Caco-2 (cell line): ENCODE measurements at places on chromosomes 13 and 19.

GRCh38 chr13:26406791-26407190 lies 150.7 kb upstream of the WASF3 start:
- no peak for DNase-seq
- H3K4me1 ChIP-seq: peaks cover 2% of the 10 kb centered on the region
- no peaks in the 10 kb centered on the region for H3K36me3 ChIP-seq
- no peaks in the 10 kb centered on the region for H3K27me3 ChIP-seq
- H3K4me3 ChIP-seq: no peak overlapping the region
- H3K27ac ChIP-seq: no peak overlapping the region

DNA sequence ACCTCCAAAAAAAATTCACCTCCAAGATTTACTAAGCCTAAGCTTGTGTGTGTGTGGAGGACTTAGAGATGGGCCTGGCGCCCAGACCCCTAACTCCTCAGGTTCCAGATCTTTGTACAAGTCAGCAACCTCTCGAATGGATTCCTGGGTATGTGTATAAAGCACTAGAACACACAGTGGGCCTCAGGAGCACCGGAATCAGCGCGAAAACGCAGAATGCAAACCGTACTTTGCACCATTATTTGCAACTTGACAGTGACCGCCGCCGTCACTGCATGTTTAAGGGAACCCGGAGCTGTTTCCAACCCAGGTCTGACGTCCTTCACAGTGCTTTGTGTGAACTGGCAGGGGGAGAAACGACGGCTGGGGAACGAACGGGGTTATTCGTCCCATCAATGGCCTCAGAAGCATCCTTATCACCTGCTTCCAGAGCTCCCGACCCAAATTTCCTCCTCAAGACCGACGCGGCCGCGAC lies 688 bp downstream of the ZNF606 start:
- no peaks in the 10 kb centered on the region for H3K27me3 ChIP-seq
- peaks cover 12% of the 10 kb centered on the region for H3K36me3 ChIP-seq
- DNase-seq: no peak
- H3K4me1 ChIP-seq: no peaks in the 10 kb centered on the region
- H3K27ac ChIP-seq: peak overlapping the region; percentile 80

GRCh38 chr19:7871437-7872305 lies 2.5 kb downstream of the PRR36 start:
- peaks cover 11% of the 10 kb centered on the region for H3K4me1 ChIP-seq
- no peaks in the 10 kb centered on the region for H3K36me3 ChIP-seq
- H3K4me3 ChIP-seq: no peak overlapping the region
- DNase-seq: peak; percentile 89
- H3K27ac ChIP-seq: peak overlapping the region; percentile 45

DNA sequence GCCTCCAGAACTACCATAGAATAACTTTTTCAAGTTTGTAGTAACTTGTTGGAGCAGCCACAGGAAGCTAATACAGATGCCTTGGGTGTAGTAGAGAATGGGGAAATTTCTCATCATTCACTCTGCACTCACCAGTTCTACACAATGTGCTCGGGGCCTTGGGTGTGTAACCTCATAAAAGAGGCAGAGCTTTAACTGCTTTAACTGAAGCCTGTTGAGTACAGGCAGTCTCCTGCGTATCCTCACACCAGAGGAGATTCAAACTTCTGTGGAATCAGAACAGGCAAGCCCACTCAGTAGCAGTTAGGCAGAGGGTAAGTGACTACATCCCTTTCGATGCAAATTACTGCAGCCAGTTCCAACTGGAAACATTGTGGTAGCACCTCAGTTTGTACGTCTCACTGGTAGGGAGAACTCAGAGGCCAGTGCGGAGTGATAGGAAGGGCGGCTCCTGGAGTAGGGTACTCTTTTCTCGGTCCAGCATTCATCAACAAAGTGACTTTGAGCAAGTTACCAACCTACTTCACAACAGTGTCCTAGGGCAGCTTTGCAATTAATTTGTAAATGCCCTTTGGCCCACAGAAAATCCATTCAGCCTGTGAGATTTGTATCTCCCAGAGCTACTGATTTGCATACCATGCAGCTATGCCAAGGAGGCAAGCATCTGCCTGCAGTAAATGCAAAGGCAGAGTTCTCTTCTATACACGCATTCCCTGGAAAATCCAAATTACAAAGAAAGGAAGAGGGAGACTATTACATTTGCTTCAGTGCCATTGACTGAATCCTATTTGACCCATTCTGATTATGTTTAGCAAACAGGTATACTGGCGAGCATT lies 904.3 kb downstream of the DIAPH3 start:
- no peaks in the 10 kb centered on the region for H3K27me3 ChIP-seq
- no peak for DNase-seq
- no peak overlapping the region for H3K27ac ChIP-seq

DNA sequence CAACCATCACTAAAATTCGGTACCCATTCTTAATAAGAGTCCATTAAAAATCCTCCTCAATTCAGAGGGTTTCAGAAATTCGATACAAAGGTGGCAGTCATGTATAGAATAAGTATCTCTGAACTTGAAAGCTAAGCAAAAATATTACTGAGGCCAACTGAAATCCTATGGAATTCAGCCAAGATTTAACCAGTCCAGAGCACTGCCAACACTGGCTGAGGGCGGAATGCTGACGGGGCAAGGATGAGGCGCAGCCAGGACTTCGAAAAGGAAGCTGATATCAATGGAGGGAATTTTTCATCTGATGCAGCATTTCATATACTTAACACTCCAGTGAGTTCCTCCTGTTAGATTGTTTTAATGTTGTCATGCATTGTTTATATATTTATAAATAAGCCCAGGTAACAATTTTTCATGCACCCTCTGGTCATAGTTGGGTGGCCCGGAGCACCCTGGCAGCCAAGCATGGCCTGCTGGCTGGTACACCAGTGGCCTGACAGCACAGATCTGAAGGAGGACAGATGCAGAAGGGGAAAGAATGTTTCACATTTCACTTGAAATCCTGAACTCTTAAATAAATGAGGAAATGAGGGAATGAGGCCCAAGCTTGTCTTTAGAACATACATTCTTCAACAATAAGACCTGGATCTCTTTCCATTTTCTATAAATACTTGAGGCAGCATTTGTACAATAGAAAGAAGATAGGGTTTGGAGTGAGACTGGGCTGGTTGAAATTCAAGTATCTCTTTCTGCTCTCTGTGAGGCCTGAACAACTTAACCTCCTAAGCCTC lies 41.5 kb downstream of the WDFY2 start:
- DNase-seq: no peak
- no peak overlapping the region for H3K27ac ChIP-seq
- no peaks in the 10 kb centered on the region for H3K4me1 ChIP-seq
- H3K36me3 ChIP-seq: no peaks in the 10 kb centered on the region
- H3K27me3 ChIP-seq: no peaks in the 10 kb centered on the region
- H3K4me3 ChIP-seq: no peak overlapping the region

- H3K4me1 ChIP-seq: peaks cover 16% of the 10 kb centered on the region
- no peak overlapping the region for H3K4me3 ChIP-seq
- peak overlapping the region; percentile 55 for H3K27ac ChIP-seq
- peaks cover 1% of the 10 kb centered on the region; the same call in 1 of the 2 replicates for H3K36me3 ChIP-seq
Observed at GRCh38 chr19:38061294-38061693, 154.3 kb downstream of the SIPA1L3 start.

DNA sequence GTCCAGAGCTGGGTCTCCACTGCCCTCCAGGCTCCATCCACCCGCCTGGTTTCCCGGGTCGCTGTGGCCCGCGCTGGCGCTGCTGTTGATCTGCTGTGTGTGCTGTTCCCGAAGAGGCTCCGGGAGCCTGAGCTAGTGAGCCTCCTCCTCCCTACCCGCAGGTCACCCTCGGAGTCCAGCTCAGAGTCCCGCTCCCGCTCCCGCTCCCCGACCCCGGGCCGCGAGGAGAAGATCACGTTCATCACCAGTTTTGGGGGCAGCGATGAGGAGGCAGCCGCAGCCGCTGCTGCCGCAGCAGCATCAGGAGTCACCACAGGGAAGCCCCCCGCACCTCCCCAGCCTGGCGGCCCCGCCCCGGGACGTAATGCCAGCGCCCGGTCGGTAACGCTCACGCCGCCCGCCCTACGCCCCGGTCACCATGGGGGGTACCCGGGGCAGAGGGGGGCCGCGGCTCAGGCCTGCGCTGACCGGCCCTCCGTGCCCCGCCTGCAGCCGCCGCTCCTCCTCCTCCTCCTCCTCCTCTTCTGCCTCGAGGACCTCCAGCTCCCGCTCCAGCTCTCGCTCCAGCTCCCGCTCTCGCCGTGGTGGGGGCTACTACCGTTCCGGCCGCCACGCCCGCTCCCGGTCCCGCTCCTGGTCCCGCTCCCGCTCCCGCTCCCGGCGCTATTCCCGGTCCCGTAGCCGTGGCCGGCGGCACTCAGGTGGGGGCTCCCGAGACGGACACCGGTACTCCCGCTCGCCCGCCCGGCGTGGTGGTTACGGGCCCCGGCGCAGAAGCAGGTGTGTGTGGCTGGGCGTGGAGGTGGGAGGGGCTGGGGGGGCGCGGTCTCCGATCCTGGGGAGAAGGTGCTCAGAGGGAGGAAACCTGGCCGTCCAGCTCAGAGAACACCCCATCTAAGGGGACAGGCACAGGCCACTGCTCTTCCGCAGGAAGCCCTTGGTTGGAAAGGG lies 12.2 kb downstream of the ZNF296 start:
- H3K4me3 ChIP-seq: no peak overlapping the region
- no peaks in the 10 kb centered on the region for H3K4me1 ChIP-seq
- H3K27ac ChIP-seq: no peak overlapping the region
- peaks cover 12% of the 10 kb centered on the region for H3K36me3 ChIP-seq
- H3K27me3 ChIP-seq: no peaks in the 10 kb centered on the region
- DNase-seq: no peak

- no peaks in the 10 kb centered on the region for H3K27me3 ChIP-seq
- DNase-seq: no peak
- no peaks in the 10 kb centered on the region for H3K36me3 ChIP-seq
- H3K27ac ChIP-seq: no peak overlapping the region
- peaks cover 29% of the 10 kb centered on the region for H3K4me1 ChIP-seq
Observed at GRCh38 chr19:51477344-51477743, 995 bp upstream of the CEACAM18 start.

DNA sequence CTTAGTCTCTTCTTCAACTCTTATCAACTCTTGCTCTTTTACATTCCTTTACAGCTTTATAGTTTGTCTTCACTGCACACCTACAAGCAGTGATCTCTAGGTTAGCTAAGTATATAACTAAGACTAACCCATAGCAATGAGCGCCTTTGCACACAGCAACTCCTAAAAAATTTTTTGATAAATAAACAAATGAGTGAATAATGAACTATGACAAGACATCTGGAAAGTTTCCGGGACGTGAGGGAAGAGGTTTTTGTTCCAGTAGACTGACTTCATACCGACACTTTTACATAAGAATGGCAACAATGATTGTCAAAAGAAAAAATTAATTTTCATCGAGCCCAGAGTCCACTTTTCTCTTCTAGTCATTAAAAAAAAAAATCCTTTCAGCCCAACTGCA lies 98.3 kb downstream of the ELF1 start:
- H3K27me3 ChIP-seq: no peaks in the 10 kb centered on the region
- H3K4me3 ChIP-seq: peak overlapping the region; percentile 76
- H3K4me1 ChIP-seq: peaks cover 9% of the 10 kb centered on the region; the same call in 1 of the 2 replicates

DNA sequence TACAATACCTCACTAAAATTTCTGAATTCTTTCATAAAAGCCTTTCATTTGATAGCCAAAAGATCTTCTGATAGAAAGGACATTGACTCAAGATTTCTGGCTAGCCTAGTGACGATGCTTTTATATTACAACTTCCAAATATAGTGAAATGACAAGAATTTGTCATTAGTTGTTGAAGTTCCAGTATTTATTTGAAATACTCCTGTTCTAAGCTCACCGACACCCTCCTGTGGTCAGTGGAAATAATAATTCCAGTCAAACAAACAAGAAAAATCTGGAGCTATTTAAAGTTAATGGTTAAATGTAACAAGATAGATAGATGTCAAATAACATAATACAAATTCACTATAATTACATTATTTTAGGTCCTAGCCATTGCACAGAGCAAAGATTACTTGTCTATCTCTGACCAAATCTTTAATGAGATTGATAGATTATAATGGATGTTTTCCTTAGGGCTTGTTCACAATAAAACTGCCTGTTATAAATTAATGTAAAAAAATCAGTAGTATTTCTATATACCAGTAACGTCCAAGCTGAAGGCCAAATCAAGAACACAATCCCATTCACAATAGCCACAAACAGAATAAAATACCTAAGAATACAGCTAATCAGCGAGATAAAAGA lies 195.5 kb downstream of the RGCC start:
- peak overlapping the region; percentile 76 for H3K27ac ChIP-seq
- DNase-seq: peak; percentile 63
- H3K27me3 ChIP-seq: no peaks in the 10 kb centered on the region
